ENCODE measurements at places on chromosomes 2 and 18.

GRCh38 chr2:187942876-187943275, 348.8 kb upstream of the GULP1 start:
- no peak for DNase-seq

DNA sequence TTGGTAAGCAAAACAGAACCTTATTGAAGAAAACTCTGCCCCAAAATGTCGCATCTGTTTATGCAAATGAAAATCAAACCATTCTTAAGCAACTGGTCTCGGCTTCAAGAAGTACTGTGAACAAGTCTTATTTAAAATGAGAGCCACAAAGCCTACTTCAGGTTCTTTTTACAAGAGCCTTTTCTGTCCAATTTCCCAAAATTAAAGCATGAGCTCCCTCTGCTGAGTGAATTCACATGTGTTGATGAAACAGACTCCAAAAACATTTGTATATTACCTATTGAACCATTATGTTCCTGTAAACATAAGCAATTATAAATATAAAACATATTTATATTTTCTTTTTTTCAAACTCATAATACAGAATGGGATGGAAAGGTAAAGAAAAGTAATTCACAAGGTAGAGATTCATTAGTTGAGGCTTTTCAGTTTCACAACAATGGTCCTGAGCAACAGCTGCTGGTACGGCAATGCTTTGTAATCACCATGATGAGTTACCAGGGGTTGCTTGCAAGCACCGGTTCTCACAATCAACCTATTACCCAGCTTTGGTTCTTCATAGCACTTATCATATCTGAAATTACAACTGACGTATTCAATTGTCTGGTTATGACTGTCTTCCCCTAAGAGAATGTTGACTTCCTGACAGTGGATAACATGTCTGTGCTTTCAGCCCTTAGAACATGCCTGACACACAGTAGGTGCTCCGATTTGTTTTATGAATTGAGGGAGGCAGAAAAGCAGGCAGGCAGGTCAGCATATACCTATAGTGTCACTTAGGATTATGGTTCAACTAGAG, 108.4 kb upstream of the BZW1 start:
- no peak for DNase-seq

- no peak for DNase-seq
Observed at GRCh38 chr2:181872178-181872577, 19.4 kb upstream of the ITPRID2 start.

DNA sequence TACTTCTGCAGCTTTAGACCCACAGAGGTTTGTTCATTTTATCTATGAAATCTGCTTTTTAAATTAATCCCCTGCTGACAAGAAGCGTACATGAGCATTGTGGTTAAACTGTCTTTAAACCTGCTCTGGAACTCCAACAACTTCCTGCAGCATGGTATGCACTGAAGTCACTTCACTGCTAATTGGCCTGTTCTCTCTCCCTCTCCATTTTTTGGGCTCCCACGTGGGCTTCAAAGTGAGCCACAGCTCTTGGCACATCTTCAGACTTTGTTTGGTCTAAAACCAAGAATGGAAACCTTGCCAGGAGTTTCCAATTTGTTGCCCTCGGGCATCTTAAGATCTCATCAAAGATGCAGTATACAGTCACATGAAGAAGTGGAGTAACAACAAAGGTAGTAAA, 311.4 kb downstream of the LRRTM1 start:
- DNase-seq = no peak

GRCh38 chr18:74310411-74310810, 5.2 kb upstream of the C18orf63 start:
- no peak for DNase-seq

GRCh38 chr2:236610991-236611821, 41.6 kb downstream of the ACKR3 start:
- no peak for DNase-seq

- no peak for DNase-seq
Observed at GRCh38 chr18:8938817-8939216, 163.7 kb upstream of the NDUFV2 start.

GRCh38 chr18:23137097-23137635, 1.9 kb downstream of the CABLES1 start:
- no peak for DNase-seq

DNA sequence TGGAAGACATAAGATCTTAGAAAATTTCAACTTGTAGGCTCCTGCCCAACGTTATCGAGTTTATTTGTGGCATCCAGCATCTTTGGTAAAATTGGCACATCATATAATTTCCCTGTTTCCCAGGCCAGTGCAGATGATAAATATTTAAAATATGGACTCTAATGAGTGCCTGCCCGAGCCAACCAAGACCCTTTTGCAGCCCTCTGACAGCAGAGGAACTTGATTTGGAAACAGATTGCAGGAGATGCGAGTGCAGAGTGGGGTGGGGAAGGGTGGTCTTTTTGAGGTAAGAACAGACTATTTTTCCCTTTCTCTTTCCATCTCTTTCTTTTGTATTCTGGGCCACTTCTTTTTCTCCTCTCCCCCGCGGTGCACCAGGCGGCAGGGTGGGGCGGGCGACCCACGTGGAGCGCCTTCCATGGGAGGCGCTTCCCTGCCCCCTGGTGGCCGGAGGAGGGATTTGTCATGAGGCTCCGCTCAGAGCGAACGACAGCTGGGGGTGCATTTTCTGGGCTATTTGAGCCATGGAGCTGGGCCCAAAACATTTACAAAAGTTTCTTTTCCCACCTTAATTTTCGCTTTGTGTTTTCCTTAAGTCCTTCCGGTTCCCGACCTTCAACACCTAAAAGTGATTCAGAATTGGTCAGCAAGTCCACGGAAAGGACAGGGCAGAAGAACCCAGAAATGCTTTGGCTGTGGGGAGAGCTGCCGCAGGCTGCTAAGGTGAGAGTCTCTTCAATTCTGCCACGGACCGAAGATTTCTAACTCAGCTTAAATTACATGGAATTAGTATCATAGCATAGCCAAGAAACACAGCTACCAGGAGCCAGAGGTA, 32.7 kb downstream of the LPIN1 start:
- peak; percentile 73 for DNase-seq

GRCh38 chr18:12306752-12307700, 1.0 kb upstream of the TUBB6 start:
- DNase-seq = no peak

GRCh38 chr2:70412294-70413070, 110.6 kb upstream of the FAM136A start:
- DNase-seq = no peak

All from stimulated activated CD8-positive, alpha-beta memory T cell treated with anti-CD3 and anti-CD28 coated beads, Interleukin-12 subunit alpha, Interleukin-12 subunit beta, amount 100 ng/mL, for 4 hours (primary cell).